Activated CD8-positive, alpha-beta memory T cell treated with anti-CD3 and anti-CD28 coated beads, Interleukin-2, amount 10 ng/mL, durations not matched to agents 7 days and 5 days (primary cell): ENCODE measurements at places on chromosomes 2 and 18. TPM values are rescaled to one million over a fixed set of nuclear protein-coding genes. Genes with fewer than 3 reads are reported as not detected.

The VWA3B gene
- total RNA-seq = not detected

The NCKAP5 gene
- not detected for total RNA-seq

The CCDC102B gene
- 2.1 TPM for total RNA-seq

The CRYBA2 gene
- total RNA-seq = not detected

The SERPINB4 gene
- not detected for total RNA-seq

The TSPYL6 gene
- not detected for total RNA-seq

The REG1A gene
- not detected for total RNA-seq

GRCh38 chr2:203808046-203808750 lies 59.4 kb upstream of the CTLA4 start:
- no peak for DNase-seq

GRCh38 chr2:240259924-240260529 lies 119.6 kb upstream of the OTOS start:
- DNase-seq = no peak

GRCh38 chr2:88626171-88627054 lies 851 bp downstream of the EIF2AK3 start:
- peak; percentile 75 for DNase-seq

- DNase-seq = no peak
Measured at GRCh38 chr2:128187032-128187654, 96.1 kb downstream of the UGGT1 start.

GRCh38 chr18:61569176-61569892 lies 236.1 kb downstream of the CDH20 start:
- DNase-seq = no peak

DNA sequence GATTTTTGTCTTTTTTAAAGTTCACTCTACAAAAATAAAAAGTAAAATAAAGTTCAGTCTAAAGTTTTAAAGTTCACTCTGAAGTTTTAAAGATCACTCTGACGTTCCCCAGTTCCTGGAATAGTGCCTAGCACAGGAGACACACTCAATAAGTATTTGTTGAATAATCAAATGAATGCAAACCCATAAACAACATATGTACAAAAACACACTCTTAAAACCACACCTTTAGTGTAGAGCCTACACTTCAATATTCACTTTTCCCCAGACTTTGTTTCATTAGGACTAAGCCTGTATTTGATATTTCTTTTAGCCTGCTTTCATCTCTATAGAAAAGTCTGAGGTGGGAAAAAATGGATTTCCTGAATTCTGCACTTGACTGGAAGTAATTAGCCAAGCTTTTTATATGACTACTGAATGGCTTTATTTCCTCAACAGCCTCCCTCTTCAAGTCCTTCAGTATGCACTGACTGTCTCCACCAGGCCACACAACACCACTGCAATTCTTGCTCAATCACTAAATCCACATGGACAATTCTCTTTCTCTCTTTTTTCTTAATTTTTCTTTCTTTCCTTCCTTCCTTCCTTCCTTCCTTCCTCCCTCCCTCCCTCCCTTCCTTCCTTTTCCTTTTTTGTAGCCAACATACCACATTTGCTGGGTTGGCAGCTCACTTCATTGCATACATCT lies 104.6 kb downstream of the SS18 start:
- DNase-seq = no peak

GRCh38 chr2:27756544-27757498 lies 14.7 kb upstream of the MRPL33 start:
- DNase-seq = no peak

GRCh38 chr2:101770726-101771125 lies 73.2 kb downstream of the MAP4K4 start:
- DNase-seq = peak; percentile 42

DNA sequence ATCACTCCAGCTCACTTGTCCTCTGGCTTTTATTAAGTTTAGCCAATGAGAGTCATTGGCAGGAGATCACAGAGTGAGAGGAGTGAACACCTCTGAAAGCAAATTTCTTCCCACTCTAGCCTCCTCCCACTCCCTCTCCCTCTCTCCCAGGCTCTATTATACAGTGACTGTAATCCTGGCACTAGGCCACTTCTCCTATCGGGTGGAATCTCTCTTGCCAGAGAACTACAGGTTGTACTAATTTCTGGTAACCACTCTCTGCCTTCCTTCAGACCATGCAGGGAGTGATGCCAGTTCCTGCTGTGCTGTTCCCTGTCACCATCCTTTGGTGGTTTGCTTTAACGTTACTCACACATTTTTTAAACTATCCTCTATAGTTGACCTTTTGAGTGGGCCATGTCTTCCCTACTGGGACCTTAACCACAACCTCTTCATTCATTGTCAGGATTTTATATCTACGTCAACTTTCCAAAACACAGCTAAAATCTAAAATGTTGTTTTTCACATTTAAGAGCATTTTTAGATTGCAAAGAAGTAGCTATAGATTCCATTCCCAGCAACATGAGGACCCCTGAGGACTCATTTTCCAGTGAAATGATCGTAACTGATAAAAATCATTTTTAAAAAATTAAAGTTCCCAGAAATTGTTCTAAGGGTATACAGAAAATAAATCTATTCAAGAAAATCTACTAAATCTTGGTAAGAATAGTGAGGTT lies 217.1 kb downstream of the MREG start:
- DNase-seq = no peak

DNA sequence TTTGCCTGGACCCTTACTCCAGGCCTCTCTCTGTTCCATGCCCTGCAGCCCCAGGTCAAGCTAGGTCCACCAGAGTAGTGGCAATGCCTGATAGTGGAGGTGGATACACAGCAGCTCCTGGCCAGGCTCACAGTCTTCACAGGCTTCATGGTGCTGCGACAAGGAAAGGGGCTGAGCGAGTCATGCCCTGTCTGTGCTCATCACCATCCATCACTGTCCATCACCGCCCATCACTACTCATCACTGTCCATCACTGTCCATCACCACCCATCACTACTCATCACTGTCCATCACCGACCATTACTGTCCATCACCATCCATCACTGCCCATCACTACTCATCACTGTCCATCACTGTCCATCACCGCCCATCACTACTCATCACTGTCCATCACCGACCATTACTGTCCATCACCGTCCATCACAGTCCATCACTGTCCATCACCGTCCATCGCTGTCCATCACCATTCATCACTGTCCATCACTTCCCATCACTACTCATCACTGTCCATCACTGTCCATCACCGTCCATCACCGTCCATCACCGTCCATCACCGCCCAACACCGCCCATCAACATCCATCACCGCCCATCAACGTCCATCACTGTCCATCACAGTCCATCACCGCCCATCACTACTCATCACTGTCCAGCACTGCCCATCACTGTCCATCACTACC lies 57.1 kb upstream of the OTOS start:
- peak; percentile 27 for DNase-seq

DNA sequence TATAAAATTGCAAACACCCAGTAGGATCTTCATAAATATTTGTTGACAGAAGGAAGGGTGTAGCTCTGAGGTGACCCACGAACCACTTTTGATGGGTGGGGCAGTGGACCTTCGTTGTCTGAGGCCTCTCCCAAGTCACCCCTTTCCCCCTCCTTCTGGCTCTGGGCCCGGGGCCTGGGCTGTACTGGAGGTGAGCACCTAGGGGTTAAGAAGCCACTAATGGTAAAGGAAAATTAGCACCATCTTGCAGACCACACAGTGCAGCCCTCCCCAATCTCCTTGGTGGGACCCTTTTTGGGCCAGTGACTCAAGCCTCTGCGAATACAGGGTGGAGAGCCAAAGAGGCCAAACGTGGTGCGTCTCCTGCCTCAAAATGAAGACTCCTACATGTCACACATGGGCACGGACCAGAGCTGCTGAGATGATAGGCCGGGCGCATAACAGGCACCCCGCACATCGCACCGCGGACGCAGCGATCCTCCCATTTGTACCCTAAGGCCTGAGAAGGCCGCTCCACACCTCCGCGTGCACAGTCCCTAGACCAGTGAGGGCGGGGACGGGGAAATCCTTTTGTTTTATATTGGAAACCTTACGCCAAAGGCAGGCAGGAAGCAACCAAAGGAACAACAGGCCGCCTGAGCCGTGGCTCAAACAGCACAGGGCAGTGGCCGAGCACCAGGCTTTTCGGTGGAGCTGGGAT lies 31.9 kb upstream of the ATP6V1B1 start:
- no peak for DNase-seq

DNA sequence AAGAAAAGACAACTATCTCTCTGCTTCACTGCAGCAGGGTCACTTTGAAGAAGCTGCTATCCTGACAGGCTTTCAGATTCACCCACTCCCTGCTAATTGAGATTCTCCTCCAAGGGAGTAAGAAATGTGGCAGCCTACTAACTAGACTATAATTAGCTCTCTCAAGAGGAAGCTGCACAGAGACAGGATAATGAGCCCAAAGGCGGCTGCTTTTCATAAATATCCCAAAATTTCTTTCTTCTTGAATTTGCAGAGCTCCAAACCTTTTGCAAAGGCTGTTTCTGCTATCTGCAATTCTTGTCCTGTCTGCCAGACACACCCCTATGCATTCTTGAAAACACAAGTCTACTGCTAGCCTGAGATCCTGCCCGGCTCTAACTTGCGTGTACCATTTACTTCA lies 54.0 kb upstream of the RNU4ATAC start:
- no peak for DNase-seq

DNA sequence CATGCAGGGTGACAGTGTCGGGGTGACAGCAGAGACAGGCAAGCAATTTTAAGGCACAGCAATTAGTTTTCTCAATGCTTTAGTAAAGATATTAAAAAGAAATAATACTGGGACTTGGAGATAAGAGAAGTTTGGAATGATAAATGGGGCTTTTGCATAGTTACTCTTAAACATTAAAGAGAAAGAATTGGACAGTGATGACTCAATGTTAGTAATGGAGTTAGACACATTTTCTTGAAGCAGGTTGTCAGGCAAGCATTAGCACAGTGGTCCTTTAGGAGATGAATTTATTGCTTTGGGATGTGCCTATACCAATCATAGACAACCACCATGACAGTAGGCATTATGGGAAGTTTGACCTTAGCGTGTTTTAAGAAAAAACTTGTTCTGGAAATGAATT lies 228.3 kb upstream of the RAB12 start:
- DNase-seq = no peak

DNA sequence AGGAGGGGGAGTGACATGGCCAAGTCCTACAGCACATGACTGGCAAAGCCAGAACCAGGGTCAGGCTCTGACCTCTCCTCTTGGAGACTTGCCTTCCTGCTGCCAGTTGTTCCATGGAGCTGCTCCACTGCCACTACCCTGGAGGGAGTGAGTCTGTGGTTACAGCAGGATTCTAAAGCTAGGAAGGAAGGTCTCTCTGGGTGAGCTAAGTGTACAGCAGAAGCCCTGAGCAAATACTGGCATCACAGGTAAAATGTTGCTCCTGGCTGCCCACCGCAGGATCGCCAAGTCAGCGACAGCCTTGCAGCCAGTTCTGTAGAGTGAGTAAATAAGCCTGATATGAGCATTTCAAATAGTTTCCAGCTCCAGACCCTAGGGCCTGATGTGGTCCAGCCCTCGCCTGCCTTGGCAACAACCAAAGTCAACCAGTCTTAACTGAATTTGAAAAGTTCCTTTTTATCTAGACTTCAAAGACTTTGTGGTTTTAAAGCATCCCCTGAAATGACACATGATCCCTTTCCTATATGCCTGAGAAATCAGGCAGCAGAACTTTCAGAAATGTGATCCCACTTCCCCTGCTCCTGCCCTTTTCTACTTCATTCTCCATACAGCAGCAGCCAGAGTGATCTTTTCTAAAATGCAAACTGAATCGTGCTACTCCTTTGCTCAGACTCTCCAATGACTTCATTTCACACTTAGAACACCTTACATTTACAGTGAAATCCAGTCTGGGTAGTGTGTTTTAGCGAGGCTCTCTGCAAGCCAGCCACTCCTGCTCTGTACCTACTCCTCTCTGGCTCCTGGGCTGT lies 114.3 kb downstream of the MGAT5 start:
- DNase-seq = no peak

DNA sequence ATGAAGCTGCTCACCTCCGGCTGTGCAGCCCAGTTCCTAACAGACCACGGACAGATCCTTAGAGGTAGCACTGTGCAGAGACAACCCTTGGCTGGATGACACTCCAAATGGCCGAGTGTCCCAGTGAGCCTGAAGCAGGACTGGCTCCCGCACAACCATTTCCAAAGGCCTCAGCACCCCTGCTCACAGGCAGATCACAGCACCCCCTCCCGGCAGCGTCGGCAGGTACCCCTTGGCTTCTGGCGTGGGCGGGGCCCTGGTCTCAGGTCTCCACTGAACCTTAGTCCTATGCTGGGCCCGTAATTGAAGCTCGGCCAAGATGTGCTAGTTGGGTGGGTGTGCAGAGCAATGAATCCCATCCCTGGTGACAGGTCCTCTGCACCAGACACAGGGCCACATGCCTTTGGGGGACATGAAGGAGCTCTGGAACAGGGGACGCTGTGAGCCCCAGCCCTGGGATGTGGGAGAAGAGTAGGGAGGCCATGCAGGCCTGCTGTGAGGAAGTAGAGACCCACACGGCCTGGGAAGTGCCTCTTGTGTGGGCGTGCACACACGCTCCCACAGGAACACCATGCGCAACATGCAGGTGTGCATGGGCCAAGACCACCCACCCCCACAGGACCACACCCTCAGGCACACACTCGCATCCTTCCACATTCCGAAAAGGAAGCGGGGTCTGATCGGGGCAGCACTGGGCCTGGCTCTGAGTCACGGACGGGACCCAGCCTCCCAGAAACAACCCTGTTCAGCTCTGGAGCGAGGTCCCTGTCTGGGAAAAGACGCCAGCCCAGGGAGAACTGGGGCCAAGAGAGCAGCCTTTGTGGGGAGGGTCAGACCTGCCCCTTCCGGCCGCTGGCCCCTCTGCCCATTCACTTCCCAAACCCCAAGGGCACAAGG lies 2.8 kb downstream of the DUSP2 start:
- peak; percentile 75 for DNase-seq

GRCh38 chr18:69444221-69444620 lies 43.5 kb downstream of the DOK6 start:
- no peak for DNase-seq

DNA sequence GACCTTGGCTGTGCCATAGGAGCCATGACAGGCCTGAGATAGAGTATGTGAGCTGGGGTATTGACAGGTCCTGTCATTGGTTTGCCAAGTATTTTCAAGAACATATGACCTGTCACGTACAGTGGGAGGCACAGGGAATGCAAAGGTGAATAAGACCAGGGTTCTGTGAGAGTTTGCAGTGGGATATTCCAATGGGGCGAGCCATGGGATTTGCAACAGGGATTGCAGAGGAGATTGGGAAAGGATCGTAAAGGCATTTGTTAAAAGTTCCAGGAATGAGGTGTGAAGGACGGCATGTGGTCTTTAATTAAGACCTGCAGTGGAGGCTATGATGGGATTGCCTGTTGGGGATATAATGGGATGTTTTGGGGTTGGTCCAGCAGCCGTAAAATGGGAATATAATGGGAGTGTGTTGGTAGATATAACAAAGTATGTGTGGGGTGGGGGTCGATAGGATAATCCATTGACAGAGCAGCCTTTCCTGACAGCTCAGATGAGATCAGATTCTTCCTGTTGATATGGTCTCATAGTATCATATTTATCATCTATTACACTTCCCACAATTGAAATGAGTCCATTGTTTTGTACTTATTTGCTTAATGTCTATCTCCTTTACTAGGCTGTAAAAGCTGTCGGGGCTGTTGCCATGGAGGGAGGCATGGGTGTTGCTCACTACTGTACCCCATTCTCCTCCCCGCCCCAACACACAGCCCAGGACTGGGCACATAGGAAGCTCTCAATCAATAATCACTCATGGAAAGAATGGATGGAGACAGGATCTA lies 38.1 kb downstream of the PKDCC start:
- no peak for DNase-seq

- peak; percentile 26 for DNase-seq
Measured at GRCh38 chr2:129907256-129907998, 72.0 kb upstream of the RAB6C start.
